T-helper 22 cell (primary cell): ENCODE measurements at places on chromosomes 12 and 14.

GRCh38 chr14:20190596-20190995, at the start of gene OR11G2:
TSS of gene OR11G2 (plus strand) at chr14:20190896. CDS start at chr14:20197438, 6,542 bp downstream.
- no peak for DNase-seq

DNA sequence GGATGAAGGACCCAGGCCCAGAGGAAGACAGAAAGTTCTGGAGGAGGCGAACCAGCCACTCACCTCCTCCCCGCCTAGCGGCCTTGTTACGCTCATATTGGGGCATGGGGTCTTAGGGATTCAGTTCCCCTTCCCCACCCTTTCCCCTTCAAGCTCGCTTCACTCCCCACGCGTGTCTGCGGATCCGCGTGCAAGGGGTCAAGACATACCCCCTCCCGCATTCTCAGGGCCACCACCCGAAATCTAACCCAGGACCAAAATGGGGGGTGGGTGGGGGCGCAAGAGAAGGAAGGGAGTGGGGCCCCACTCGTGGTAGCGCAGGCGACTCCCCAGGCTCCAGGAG, 584 bp upstream of the RFX4 start:
- DNase-seq, result no peak

DNA sequence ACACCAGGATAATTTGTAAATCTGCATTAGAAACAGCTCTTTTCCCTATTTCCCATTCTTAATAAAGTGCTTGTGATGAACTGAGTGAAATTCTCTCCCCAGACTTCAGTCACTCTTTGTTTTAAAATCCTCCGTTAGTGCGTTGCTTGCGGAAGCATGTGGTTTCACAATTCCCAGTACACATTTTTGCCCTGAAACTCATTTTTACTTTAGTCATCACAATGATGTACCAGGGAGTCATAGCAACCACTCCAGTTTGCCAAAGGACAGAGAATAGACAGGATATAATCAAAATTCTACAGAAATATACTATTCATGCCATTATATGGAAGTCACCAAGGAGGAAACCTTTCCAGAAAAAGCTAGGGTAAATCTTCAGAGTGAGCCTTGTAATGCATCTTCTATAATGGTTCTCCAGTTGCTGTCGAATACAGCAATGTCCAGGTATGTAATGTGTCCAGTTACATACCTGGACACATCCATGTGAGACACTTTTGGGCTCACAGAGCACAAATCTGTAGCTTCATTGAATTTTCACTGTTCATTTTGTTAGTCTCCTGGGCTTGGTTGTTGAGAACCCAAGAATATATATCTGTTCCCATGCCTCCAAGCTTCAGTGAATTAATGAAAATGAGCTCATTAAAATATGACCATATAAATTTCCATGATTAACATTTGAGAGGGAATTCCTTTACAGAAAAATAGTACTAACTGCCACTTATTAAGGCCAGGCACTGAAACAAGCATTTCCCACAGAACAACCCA, 57.8 kb downstream of the GPR135 start:
- DNase-seq, result no peak

GRCh38 chr12:132310181-132311040, 19.0 kb downstream of the GALNT9 start:
- DNase-seq, result no peak

- DNase-seq, result no peak
These were observed 88.1 kb downstream of the PPP2R5E start for GRCh38 chr14:63454863-63455622.

DNA sequence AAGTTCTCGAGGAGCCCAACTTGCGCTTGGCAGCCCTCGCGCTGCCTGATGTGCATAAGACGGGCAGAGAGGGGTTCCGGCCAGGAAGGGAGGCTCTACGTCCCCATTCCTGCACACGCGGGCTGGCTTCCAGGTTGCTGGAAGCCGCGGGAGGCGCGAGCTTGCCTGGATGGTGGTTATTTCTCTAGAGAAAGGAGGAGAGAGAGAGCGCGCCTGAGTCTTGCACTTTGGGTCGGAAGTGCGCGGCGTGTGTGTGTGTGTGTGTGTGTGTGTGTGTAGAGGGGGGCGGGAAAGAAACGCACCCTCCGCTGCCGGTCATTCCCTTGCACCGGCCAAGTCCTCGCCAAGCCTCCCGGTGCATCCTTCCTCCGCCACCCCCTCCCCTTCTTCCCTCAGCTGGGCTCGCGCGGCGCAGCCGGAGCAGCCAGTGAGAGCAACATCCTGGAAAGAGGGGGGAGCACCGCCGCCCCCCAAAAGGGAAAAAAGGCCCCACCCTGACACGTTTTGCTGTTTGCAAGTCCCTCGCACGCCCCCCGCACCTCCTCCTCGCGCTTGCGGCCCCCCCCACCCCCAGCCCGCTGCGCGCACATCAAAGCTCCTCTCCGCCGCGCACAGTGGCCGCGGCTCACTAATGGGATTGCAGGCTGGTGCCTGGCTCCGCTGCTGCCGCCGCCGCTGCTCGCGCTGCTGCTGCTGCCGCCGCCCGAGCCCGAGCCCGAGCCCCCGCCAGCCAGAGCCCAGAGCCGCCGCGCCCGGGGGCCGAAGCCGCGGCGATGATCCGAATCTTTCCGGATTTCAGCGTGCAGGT, 4.4 kb upstream of the NPAS3 start:
- DNase-seq, result no peak

GRCh38 chr12:121740847-121741246, 28.3 kb downstream of the TMEM120B start:
- DNase-seq, result no peak

DNA sequence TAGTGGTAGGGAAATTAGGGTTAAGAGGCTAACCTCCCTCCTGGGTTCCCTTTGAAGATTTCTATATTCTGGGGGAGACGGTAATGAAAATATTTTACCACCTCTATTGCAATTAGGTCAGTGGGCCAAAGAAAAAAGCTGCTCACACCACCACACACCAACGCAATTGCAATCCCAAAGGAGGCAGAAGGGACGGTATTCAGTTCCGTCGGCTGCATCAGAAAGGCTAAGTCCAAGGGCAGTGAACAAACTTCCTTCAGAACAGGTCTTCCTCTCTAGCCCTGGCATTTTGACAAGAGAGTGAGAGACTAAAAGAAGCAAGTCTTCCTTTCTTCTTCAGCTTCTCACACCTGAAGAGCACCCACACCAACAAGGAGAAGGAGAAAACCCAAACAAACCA, 51.2 kb downstream of the OTX2 start:
- DNase-seq, result no peak

DNA sequence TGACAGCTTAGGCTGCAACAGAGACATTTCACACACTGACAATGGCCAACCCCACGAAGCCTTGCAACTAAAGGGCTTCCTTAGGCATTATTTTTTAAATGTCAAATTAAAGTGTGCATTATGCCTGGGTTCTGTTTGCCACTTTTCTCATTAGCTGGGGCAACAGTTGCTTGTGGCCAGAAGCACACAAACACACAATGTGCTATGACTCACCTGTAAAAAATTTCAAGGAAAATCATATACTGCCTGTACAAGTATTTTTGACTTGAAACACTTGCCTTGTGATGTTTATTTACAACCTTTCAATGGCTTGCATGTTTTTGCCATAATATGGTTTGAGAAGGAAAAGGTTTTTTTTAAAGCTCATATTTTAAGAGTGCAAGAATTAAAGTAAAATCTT, 1.9 kb downstream of the NTN4 start:
- DNase-seq, result no peak

GRCh38 chr12:73240110-73240509, 967.9 kb downstream of the TRHDE start:
- DNase-seq, result no peak

- DNase-seq, result peak; percentile 55
These were observed 55.2 kb downstream of the FOS start for GRCh38 chr14:75333606-75334548.

- no peak for DNase-seq
These were observed 305.6 kb upstream of the DIO3 start for GRCh38 chr14:101255765-101256125.

- DNase-seq, result no peak
These were observed 5.4 kb upstream of the TAS2R46 start for GRCh38 chr12:11067514-11067913.

DNA sequence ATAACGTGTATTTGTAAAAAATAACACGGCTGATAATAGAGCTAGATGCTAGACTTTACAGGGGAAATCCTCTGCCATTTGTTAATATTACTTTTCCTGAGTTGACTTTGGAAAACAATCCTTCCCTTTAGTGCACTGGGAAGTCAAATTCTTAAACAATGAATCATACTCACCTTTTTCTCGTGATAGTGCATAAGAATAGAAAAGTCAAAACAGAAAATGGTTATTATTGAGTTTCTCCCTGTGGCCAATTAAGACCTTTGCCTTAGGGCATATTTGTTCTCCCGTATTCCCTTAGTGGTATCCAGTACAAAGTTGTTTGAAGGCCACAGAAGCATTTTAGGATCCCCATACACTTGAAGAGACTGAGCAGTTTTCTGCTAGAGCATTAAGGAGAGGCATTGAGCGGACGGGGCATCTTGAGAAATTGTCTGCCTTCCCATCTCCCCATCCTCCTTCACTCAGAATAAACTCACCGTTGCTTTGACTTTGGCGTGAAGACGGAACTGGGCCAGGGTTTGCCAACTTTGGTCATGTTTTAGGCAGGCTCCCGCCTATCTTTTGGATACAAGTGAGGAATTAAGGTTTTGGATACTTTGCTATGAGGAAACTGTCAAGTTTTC, 171.3 kb downstream of the TMTC2 start:
- no peak for DNase-seq

DNA sequence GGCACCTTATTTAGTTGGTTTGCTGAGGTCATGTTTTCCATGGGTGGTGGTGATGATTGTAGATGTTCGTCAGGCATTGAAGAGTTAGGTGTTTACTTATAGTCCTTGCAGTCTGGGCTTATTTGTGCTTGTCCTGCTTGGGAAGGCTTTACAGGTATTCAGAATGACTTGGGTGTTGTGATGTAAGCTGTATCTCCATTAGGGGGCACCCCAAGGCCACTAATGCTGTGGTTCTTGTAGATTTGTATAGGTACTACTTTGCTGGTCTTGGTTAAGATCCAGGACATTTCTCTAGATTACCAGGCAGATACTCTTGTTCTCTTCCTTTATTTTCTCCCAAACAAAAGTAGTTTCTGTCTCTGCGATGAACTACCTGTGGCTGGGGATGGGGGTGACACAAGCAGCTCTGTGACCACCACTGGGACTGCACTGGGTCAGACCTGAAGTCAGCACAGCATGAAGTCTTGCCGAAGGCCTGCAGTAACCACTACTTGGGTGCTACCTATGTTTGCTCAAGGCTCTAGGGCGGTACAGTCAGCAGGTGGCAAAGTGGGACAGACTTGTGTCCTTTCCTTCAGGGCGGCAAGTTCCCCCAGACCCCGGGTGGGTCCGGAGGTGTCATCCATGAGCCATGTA, 35.8 kb upstream of the FBXO33 start:
- DNase-seq, result no peak

DNA sequence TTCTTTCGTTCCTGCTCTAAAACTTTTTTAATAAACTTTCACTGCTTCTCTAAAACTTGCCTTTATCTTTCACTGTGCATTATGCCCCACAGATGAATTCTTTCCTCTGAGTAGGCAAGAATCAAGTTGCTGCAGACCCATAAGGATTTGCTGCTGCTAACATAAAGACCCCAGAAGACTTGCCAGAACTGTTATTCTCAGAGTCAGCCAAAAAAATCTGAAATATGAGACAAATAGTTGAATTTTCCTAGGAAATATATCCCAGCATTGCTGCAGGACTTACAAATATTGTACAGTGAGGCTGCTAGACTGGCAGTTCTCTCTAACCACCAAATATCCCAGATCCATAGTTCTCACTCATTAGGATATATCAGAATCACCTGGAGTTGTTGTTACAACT, 349.1 kb upstream of the FLRT2 start:
- no peak for DNase-seq

DNA sequence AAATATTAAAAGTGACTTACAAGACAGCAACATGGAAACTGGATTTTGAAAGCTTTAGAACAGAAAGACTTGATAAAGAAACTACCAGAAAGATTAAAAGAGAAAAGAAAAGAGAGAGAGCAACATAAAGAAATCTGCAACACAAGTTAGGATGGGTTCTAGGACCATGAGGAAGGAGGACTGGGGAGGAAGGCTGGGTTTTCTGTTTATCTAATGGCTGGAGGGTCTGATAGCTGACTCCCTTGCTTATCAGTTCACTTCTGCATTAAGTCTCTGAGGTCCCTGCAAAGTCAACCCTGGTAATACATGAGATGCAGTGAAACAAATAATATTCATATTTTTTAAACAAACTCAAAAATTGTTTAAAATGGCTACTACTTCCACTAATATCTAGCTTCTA, 90.1 kb downstream of the RPAP3 start:
- DNase-seq, result no peak

DNA sequence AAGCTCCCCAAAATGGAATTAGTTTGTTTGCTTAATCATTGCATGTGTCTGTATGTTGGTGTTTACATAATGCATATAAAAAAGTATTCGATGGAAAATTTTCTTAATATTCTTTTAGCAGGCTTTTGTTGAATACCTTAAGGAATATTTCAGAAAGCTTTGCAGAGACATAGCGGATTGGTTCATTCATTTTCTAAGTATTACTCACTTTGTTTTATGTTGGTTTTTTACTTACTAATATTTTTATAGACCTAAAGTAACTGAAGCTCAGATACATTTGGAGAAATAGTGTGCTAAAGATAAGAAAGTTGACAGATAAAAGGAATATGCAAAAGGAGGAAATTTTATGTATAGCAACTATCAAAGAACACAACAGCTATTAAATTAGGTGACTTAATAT, 191.0 kb downstream of the ERC1 start:
- no peak for DNase-seq

GRCh38 chr12:30988086-30988485, 61.5 kb downstream of the TSPAN11 start:
- no peak for DNase-seq

GRCh38 chr12:84596266-84596665, 316.3 kb downstream of the SLC6A15 start:
- no peak for DNase-seq

DNA sequence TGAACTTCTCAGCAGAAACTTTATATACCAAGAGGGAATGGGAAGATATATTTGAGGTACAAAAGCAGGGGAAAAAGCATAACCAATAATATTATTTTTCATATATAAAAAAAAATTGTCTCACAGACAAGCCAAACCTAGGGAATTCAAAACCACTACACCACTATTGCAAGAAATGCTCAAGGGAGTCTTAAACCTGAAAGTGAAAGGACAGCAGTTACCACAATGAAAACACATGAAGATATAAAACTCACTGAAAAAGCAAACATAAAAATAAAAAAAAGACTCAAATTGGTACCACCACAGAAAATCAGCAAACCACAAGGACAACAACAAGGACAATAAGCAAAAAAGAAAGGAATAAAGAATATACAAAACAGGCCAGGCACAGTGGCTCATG, 131.9 kb downstream of the CEP128 start:
- no peak for DNase-seq

DNA sequence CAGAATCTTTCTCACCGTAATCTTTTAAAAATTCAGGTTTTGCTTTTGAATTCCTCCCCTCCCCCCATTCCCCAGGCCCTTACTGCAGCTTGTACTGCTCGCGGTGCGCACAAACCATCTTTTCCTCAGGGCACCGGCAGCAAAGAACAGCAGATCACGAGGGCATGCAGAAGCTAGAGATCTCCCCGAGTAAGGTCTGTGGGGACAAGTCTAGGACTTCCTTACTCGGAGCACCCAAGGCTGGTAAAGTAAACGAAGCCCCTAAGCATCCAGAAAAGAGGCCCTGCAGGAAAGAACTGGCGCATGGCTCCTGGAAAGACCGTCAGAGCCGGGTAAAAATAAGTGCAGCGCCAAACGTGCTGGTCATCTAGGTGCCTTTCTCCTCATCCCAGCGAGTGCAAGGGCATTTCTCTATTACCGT, 727 bp downstream of the LDHB start:
- DNase-seq, result no peak

GRCh38 chr12:49225576-49226166, 36.8 kb upstream of the TUBA1A start:
- DNase-seq, result no peak

GRCh38 chr12:120735181-120735580, 9.6 kb downstream of the ACADS start:
- no peak for DNase-seq
